Transverse colon (tissue), 4 donors: ENCODE measurements at places on chromosomes 12 and 14. TPM values are rescaled to one million over a fixed set of nuclear protein-coding genes. Genes with fewer than 3 reads are reported as not detected.
A peak's percentile ranks its signal among the peaks of the same experiment; 100 is the strongest.

The PIP4P1 gene
- 49.4 TPM for total RNA-seq

The KRT71 gene
- not detected for total RNA-seq

The EPS8 gene
- 102 TPM for total RNA-seq

The CLEC2A gene
- not detected for total RNA-seq

The KRT3 gene
- total RNA-seq, result not detected

The NRXN3 gene
- total RNA-seq, result 11.9 TPM

- DNase-seq, result peak; percentile 48
Observed at GRCh38 chr14:96424109-96424989, 32.4 kb downstream of the AK7 start.

GRCh38 chr12:132437943-132438700 lies 51.8 kb upstream of the FBRSL1 start:
- no peak for DNase-seq

DNA sequence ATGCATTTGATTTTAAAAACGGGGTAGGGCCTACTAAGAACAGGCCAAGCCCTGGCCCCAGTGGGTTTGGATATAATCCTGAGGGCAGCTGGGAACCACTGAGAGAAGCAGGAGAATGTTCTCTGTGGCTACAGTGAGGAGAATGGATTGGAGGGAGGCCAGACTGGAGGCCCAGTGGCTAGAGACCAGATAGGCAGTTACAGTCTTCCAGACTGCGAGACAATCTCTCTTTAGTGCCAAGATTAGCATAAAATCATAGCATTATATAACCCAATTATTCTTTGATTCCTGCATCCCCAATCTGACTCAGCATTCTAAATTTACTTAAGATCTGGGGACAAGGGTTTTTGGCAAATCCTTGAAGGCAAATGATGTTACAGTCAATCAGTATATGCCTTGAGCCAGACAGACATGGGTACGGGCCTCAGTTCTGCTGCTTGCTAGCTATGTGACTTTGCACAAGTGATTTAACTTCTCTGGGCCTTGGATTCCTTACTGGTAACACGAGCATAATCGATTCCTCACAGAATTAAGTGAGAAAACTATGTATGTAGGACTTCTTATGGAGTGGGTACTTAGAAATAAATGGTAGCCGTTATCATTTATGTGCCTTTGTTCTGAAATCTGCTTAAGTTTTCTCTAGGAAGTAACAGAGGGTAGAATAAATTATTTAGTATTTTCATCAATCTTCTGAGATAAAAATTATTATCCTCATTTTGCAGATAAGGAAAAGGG lies 18.3 kb downstream of the NINJ2 start:
- DNase-seq, result no peak

- DNase-seq, result no peak
Observed at GRCh38 chr12:75892731-75893408, 138.7 kb downstream of the PHLDA1 start.

DNA sequence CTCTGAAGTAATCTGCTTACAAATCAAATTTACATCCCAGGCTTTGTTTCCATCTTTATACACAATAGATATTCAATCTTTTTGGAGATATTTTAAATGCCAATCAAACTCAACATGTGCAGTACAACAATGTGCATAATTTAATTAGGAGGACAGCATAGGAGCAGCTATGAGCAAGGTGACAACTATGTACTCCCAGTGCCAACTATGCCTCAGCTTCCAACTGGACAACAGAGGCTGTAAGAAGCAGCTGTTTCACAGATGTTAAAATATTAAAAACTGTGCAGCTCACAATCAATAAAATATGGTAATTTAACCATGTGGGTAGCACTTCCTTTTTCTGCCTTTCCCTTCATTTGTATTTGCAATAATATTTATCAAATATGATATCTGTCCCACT lies 99.9 kb downstream of the ST8SIA1 start:
- no peak for DNase-seq

GRCh38 chr14:38994731-38995130 lies 108.3 kb downstream of the SEC23A start:
- no peak for DNase-seq

GRCh38 chr12:18373181-18373580 lies 111.9 kb downstream of the PIK3C2G start:
- no peak for DNase-seq

DNA sequence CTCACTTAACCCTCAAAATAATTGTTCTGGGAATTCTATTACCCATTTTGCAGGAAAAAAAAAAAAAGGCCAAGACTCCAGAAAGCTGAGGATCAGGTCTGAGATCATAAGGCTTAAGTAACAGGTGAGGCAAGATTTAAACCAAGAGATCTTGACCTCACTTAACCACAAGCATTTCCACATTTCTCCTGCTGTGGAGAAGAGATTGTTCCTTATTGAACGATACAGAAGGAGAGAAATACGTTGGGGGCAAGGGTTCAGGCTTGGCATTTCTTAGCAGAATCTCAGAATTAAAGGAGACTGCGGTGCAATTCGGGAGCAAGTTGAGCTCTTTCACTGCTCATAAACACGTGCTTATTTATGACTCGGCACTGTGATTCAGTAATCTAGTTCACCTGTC lies 885.3 kb upstream of the TMEM132C start:
- DNase-seq, result no peak

DNA sequence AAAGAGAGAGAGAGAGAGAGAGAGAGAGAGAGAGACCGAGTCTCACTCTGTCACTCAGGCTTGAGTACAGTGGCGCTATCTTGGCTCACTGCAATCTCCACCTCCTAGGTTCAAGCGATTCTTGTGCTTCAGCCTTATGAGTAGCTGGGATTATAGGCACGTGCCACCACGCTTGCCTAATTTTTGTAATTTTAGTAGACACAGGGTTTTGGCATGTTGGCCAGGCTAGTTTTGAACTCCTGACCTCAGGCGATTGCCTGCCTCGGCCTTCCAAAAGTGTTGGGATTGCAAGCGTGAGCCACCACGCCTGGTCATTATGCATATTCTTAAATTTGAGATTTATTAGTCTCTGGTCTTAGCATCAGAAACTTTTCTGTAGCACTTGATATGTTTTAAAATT lies 317.9 kb upstream of the ATP2B1 start:
- DNase-seq, result no peak

- no peak for DNase-seq
Observed at GRCh38 chr12:49582201-49582600, 14.3 kb upstream of the MCRS1 start.

- no peak for DNase-seq
Observed at GRCh38 chr12:29278673-29279420, 102.1 kb downstream of the ERGIC2 start.

DNA sequence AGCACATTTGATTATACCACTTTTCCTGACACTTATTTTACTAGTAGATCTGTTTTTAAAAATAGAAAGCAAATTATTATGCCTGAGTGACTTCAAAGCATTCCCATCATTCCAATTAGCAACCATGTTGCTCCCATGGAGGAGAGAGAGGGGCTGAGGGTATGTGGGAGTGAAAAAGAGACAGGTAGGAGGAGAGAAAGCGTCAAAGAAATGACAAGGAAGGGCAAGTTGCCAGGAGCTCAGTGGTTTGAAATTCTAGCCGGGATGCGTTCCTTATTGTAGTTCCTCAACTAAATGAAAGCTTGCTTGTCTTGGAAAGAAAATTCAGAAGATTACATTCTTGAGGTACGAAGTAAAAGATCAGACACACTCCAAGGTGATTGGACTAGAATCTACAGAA lies 92.4 kb upstream of the PKP2 start:
- no peak for DNase-seq

DNA sequence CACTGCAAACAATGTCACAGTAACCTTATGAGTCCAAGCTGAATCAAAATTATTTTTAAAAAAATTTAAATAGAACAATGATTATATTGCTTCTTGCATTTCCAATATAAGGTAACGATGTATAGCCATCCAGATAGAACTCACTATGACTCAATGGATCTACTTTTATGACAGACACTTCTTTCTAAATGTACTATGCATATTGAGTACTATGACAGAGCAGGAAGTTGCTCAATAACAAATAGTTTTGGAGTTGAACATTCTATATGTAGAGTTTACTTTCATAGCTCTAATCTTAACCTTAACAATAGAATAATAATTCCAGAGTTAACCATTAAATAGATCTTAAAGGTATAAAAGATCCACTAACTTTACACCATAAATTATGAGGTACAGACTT lies 46.7 kb upstream of the ALG10B start:
- no peak for DNase-seq

DNA sequence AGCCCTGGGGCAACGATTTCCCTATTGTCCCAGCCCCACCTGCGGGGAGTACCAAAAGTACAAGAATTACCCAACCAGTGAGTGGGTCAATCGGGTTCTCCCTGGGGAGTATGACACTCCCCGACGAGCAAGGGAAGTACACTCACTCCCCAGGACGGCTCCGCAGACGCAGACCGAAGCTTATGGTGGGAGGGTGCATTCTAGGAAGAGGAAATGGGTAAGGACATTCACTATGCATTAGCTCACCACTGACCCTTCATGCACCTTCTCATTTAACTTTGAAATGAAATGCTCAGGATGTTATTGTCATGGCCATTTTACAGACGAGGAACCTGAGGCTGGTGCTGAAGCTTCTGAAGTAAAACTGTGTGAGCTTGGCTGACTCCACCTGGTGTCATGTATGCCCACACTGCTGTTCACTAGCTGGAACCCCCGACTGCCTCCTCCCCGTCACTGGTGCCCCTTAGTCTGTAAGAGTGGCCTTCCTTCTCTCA lies 45.8 kb upstream of the TMED10 start:
- no peak for DNase-seq

DNA sequence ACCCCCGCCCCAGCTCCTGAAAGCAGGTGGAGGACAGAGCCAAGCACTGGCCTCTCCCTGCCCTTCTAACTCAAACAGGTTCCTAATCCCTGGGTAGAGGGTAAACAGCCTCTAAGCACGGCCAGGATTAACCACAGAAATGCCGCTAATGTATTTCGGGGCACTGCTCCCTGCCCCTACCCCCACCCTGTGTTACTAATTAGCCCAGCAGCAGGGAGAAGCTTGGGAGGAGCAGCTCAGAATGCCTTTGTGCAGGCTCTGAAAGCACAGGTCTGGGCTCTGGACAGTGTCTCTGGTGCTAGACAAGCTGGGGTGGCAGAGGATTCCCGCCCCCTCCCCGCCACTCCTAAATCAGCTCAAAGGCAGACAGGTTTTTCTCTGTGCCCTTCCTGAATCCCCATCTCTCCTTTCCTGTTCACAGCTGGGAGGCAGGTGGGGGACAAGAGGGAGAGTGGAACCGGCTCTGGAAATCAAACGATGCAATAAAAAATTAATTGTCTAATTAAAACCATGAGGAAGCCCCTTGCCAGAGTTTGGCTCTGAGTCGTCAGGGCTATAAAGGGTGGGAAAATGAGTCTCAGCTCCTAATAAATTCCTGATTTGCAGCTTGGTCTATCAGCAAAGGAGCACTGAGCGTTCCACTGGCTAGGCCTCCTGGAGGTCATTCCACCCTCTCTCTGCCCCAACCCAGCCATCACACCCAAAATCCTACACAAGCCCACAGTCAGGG lies 53.0 kb downstream of the SMUG1 start:
- DNase-seq, result no peak

DNA sequence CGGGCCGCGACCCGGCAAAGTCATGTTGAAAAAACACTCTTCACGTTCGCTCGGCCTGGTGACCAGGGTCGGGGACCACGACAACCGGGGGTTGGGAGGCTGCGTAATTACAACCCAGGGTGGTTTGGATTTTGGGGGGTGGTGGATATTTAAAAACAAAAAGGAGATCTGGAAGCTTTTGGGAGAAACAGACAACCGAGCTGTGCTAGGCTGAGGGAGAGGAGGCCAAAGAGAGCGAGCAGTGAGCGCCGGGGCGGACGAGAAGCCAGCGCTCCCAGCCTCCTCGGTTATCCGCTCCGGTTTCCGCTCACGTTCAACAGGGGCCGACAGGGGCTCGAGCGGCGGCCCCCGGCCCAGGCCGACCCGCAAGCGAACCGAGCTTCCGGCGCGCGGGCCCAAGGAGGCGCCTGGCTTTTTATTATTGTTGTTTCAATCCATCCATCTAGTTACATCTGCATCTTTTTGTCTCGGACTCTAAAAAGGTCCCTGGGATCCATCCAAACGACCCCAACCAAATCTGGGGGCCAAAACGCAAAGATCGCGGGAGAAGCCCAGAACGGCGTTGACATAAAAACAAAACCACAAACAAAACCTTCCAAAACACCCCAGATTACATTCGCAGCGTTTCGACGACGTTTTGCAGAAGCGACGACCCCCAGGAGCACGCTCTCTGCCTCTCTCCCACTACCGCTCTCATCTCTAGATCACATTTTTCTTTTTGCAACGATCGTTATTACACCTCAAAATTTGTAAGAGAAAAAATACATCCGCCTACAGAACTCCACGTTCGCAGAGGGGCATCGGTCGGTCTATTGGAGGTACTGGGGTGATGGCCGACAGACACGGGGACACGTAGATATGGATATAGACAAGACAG lies 771 bp downstream of the OTX2 start:
- DNase-seq, result no peak

- no peak for DNase-seq
Observed at GRCh38 chr12:94195483-94195882, 47.1 kb downstream of the PLXNC1 start.

- DNase-seq, result no peak
Observed at GRCh38 chr12:118327391-118327790, 45.3 kb downstream of the TAOK3 start.
